ENCODE measurements at places on chromosomes 4 and X.

DNA sequence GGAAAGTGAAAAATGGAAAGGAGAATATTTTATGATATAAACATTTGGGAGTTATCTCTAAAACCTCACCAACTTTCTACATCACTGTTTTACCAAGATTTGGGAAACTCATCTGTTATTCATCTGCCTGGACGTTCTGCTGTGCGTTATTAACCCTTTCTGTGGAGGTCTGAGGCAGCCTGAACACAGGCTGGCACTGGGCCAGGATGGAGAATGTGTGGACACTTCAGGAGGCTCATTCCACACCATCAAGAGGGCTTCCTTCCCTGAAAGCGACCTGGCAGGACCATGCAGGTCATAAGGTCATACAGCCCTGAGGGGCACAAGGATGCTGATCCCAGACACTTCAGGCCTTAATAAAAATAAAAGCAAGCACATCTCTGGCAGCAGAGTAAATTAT is 31.2 kb upstream of the TMEM184C start:
- DNase-seq = no peak

- no peak for DNase-seq
Measured at GRCh38 chr4:166312166-166312565, 439.1 kb downstream of the TLL1 start.

- DNase-seq = no peak
Measured at GRCh38 chr4:143482840-143483239, 30.7 kb upstream of the SMARCA5 start.

GRCh38 chrX:35244796-35245508 is 302.4 kb downstream of the FAM47B start:
- no peak for DNase-seq

DNA sequence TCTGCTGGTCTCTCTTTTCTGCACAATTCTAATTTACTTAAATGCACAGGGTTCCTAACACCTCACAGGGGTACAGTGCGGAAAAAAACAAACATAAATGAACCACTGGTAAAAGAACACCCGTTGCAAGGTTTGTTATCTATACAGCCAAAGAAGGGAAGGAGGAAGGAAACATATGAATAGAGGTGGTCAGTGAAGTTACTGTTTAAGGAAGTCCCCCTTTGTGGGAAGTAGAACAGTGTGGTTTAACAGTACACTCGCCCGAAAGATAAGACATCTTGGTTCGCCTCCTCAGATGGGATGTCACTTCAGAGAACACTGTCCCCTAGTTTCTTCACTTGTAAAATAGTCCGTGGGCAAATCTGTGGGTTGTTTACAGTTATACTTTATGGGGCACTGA is 57.5 kb downstream of the TEC start:
- DNase-seq = no peak

GRCh38 chr4:82890528-82890900 is 439 bp downstream of the SEC31A start:
- DNase-seq = no peak

GRCh38 chr4:57097711-57098110 is 12.5 kb downstream of the IGFBP7 start:
- DNase-seq = no peak

GRCh38 chrX:103817502-103817901 is 14.6 kb downstream of the RAB9B start:
- DNase-seq = no peak

DNA sequence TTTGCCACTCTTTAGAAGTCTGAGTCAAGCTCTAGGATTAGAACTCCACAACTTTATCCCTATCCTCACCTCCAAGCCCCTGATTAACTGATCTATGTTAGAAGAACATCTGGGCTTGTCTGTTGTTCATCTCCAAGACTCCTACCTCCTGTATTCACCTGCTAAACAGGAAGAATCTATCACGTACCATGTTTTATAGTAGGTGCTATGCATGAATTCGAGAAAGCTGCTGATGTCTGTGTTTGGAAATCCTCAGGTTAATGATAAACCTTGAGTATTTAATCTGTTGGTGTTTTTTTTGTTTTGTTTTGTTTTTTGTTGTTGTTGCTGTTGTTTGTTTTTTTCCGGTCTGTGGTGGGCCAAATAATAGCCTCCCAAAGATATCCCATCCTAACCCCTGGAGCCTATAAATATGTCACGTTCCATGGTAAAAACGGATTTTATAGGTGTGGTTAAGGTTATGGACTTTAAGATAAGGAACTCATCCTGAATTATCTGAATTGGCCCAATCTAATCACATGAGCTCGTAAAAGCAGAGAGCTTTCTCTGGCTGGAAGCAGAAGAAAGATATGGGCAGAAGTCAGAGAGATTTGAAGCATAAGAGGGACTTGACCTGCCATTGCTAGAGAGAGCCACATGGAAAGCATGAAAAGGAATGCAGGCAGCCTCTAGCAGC is 101.2 kb upstream of the DUSP21 start:
- no peak for DNase-seq

- no peak for DNase-seq
Measured at GRCh38 chr4:112147697-112148096, 2.4 kb downstream of the FAM241A start.

Measured in stimulated activated CD8-positive, alpha-beta memory T cell treated with anti-CD3 and anti-CD28 coated beads, Interleukin-2, amount 100 ng/mL, for 48 hours (primary cell).